Left kidney (tissue), 8 donors: ENCODE measurements at places on chromosomes 4 and X. TPM values are rescaled to one million over a fixed set of nuclear protein-coding genes. Genes with fewer than 3 reads are reported as not detected.

Gene TRIM60
- not detected for polyA plus RNA-seq

Gene GLUD2
- polyA plus RNA-seq: 5.6 TPM

Gene P2RY8
- 0.73 TPM for polyA plus RNA-seq

Gene PCDH7
- 18.9 TPM for polyA plus RNA-seq

Gene POLN
- polyA plus RNA-seq: 6.6 TPM

Gene USP26
- not detected for polyA plus RNA-seq

Gene CT47A7
- not detected for polyA plus RNA-seq

Gene BBS7
- polyA plus RNA-seq: 31.1 TPM

Gene TMPRSS11A
- 0.03 TPM for polyA plus RNA-seq

Gene OSTC
- polyA plus RNA-seq: 248 TPM

DNA sequence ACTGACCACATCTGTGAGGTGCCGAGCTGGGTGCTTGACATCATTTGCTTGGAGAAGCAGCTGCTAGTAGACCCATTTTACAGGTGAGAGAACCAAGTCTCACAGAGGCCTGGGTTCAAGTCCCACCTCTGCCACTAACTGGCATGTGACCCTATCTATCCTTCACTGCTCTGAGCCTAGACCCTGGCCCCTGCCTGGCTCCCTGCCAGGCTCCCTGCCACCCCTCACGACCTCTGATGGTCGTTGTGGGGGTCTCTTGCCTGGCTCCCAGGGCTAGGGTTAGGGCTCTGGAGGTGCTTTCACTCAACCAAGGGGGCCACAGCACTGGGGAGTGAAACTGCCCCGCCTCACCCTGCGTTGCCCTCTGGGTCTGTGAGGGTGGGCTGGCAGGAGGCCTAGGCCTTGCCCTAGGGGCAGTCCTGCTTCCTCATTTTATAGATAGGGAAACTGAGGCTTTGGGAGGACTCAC lies 7.2 kb upstream of the ADD1 start:
- DNase-seq: no peak

- DNase-seq: no peak
Observed at GRCh38 chrX:27915617-27916016, 65.6 kb downstream of the DCAF8L1 start.

DNA sequence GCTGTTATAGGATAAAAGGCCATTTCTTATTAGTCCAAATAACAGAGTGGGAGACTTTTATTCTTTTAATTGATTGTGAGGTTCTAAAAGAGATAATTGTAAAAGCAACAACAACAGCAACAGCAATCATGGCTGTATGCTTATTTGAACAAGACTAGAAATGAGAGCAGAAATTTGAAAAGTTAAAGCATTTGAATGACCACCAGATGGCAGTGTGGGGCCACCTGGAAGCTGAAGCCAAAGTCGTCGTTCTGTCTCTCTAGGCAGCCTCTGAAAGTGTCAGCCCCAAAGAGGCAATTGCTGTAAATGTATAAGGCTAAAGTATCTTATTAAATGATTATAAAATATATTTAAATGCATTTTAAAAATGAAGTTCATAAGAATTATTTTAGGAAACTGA lies 42.2 kb downstream of the SH2D1A start:
- DNase-seq: peak; percentile 53

GRCh38 chrX:34884817-34885216 lies 57.8 kb upstream of the FAM47B start:
- no peak for DNase-seq

DNA sequence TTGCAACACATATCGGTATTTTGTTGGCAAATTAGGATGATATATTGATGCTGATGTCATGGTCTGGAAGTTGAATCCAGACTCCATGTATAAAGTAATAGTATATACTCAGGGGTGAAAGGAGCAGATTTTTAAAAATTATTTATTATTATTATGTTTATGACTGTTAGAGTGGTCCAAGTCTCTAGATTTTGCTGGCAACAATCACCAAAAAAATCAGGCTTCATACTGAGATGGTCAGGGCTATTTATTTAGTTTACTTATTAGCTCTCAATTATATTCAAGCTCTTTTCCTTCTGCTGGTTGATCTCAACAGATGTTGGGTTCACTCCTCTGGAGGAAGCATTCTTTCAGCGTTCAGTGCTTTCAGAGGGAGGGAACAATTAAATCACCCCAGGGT lies 73.9 kb upstream of the VCX3B start:
- no peak for DNase-seq

DNA sequence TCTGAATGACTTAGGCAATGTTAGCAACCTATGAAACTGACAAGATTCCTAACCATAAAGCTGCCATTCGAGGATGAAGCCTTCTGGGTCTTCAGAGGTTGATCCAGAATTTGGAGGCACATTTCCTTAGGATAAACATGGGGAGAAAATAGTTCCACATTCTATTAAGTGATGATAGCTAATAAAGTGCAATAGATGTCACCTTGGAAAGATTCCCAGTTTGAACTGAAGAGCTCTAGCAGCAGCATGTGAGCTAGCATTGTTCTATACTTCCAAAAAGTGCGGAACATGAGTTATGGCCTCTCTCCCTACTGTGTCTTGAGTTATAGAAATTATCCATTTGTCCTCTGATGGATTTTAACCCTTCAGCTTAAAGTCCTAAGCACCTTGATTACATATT lies 991.4 kb upstream of the SLIT2 start:
- no peak for DNase-seq

GRCh38 chr4:40378619-40379018 lies 43.5 kb downstream of the CHRNA9 start:
- no peak for DNase-seq

DNA sequence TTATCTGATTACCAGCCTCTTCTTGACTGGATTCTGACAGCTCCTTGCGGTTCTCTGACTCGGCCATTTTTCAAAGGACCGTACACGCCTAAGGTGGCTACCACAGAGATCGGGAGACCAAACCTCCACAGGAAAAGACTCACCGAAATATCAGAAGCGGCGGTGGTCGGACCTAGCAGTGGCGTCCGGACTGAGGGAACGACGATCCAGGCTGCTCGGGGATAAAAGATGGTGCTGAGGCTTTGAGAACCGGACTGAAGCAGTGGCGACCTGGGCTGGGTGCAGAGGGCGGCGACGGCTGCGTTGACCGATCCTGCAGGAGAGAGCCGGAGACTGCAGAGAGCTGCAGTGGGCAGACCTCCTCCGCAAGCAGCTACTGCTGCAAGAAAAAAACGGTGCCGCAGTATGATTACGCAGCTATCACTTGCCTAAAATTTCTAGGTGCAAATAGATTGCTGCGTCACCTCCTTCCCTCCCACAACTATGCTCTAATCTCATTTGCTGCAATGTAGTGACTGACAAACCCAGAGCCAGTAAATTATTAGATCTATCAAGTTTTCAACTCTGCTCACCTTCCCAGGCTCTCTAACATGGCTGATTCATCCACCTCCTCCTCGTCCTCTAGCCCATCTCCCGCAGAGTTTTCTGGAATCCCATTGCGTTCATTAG lies at the start of gene NAP1L2:
Gene NAP1L2, minus strand, starts transcription at position 426 of the 669 bp plus-strand sequence. Its CDS starts 359 bp downstream, at position 67.
- peak; percentile 7 for DNase-seq

DNA sequence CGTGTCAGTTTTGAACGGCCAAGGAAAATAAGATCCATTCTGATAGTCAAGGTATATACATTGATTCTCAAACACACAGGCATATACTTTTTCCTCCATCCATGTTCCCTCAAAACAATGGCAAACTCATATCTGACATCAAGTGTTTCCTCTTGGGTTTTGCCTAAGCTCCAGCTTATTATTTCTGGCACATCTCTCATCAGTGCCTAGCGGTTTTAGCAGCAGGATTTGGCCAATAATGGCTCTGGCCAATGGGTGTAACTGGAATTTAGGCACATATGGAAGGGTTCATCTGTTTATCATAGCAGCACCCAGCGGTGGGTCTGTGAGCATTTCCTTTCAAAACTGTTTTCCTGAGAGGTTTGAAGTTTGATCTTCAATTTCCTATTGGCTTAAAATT lies 161.6 kb upstream of the TLL1 start:
- DNase-seq: no peak

DNA sequence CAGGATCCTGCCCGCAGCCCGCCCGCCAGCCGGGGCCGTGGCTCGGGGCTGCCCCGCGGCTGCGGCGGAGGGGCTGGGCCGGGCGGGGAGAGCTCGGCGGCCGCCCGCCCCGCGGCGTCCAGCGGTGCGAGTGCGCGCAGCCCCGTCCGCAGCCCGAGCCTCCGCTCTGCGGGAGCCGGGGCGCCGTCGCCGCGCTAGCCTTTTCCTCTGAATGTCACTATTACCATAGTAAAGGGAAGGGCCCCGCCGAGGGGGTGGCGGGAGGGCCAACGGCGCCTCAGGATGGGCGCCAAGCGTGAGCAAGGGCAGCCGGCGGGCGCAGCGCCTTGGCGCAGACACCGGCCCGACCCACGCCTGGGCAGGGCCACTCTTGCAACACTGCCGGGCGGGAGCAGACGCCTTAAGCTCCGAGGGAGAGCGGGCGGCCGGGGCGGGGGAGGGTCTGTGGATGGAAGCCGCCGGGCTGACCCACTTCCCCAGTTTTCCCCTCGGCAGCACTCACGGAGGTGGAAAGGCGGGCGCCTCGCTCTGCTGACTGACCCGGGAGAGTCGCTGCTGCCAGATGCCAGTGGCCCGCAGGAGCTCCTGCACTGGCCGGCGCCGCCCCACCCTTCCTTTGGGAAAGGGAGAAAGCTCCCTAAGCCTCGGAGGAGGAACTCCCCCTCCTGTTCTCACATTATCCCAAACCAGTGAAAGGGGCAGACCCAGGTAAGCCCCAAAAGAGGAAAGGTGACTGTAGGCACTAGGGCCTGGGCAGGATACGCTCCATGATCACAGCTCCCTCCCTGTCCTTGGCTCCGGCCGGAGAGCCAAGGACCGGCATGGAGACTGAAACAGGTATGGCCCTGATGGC lies 329.4 kb downstream of the HNRNPD start:
- peak; percentile 79 for DNase-seq

DNA sequence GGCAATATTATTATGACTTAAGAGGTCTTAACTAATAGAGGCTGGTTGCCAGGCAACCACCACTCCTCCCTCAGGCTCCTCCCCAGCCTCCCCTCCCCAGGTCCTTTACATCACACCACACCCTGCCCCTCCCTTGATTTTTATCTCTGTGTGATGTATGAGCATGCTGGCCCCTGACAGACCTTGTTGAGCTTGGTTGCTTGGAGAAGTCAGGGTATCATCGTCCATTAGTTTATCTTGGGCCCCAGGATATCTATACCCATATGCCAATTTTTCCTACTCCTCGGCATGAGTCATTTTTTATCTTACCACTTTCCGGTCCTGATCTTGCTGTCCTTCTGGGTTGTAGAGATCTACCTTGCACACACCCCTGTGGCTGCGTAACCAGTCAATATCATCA lies 2.5 kb downstream of the AKAP4 start:
- no peak for DNase-seq

DNA sequence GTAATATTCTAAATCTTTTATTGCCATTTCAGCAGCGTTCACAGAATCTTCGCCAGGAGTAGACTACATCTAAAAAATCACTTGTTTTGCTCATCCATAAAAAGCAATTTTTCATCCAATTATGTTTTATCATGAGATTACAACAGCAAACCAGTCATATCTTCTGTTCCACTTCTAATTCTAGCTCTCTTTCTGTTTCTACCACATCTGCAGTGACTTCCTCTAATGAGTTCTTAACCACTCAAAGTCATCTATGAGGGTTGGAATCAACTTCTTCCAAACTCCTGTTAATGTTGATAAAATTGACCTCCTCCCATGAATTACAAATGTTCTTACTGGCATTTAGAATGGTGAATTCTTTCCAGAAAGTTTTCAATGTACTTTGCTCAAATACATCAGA lies 174.4 kb upstream of the BRWD3 start:
- DNase-seq: no peak

DNA sequence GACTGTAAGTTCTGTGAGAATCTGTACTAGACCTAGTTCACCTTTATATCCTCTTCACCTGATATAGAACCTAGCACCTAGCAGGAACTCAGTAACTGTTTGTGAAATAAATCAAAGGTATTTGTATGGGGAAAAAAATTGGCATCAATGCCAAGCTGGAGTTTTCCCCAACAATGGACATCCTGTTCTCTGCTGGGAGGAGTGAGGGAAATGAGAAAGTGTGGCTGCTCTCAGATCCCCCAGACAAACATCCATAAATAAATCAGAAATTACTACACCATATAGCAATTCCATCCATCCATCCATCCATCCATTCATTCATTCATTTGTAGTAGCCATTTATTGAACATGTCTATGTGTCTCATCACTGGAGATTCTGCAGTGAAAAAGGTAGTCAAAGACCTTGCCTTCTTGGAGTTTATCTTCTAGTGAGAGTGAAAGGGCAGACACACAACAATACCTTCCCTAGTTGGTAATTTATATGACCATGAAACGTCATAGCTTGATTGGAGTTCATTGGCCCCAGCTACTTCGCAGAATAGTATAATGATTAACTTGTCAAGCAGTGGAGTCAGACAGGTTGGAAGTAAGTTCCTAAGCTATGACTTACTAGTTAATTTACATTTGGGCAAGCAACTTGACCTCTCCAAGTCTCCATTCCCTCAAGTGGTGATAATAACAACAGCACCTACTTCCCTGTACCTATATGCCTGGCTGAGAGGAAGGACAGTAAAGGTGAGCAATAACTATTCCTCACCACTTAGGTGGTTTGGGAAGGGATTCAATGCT lies 98.7 kb upstream of the KIT start:
- no peak for DNase-seq

DNA sequence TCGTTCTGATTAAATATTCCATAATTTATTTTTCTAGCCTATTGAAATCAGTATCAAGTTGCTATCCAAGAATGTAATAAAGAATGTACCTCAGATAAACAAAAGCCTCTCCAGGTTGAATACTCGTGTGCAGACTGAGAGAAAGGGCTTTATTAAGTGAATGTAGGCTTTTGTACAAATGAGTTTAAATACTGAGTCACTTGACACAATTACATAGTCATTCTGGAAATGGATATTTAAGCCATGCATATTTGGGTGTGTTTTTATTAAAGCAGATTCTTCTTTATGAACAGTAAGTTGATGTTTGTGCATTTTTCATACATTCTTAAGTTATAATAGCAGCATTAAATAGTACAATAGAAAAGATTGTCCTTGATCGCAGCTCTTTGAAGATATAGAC lies 139.8 kb upstream of the GK2 start:
- no peak for DNase-seq

DNA sequence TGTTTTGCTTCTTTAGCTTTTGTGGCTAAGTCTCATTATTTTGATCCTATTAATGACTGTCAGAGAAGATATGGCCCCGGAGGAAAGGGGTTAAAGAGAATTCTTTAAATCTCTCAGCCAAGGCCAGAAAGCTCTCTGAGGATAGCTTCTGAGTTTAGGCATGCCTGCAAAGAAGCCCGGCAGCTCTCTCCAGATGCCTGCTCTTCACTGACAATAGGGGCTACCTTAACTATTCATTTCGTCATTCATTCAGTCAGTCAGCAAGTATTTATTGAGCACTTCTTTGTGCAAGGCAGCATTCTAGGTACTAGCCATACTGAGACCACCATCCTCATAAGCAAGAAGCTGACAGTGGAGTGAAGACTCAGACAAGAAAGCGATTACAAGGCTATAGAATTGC lies 34.0 kb upstream of the BMP15 start:
- no peak for DNase-seq

DNA sequence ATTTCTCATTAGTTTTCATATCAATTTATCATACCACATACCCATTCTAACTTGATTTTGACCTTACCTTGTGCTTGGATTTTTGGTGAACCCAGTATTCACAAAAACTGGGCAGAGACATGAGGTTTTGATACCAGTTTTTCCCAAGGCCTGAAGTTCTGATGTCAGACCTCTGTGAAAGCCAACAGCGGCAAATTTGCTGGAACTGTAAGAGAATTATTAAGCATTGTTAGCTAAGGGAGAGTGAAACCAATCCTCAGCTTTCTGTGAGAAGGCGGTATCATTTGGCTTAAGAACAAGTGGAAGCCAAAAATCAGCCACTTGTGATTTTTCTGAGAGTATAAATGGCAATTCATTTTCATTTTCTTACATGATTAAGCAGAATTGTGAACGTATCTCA lies 8.9 kb downstream of the HSD17B13 start:
- DNase-seq: no peak
